ENCODE measurements at places on chromosomes 2 and 18. TPM values are rescaled to one million over a fixed set of nuclear protein-coding genes. Genes with fewer than 3 reads are reported as not detected.

The PRSS56 gene
- not detected for total RNA-seq

The GRB14 gene
- total RNA-seq: 5.1 TPM

The SPP2 gene
- 0.34 TPM for total RNA-seq

The MARS2 gene
- 3.5 TPM for total RNA-seq

The GULP1 gene
- 41.7 TPM for total RNA-seq

The CHRNG gene
- not detected for total RNA-seq

DNA sequence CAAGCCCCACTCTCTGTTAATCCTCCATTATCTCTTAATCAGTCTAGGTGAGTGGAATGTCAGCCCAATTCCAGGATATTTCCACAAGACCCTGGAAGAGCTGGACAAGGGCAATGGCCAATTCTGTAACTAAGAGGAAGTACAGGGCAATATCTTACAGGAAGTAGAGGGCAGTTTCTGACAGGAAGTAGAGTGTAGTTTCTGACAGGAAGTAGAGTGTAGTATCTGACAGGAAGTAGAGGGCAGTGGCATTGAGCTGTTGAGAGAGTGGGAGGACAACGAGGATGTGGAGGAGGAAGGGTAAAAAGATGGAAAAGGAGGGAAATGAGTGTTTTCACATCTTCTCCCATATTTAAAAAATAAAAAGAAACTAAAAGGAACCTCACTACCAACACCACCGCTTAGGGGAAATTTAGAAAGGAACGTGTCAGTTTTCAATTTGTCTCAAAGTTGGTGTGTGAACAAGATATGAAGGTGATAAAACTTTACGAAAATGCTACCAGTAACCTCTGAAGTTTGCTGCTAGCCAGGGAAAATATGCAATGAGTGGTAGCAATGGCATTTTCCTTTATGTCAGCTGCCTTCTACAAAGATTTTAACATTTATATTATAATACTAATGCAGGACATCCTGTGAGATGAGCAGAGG lies 430.9 kb upstream of the HNRNPA3 start:
- no peaks in the 10 kb centered on the region for H3K36me3 ChIP-seq
- DNase-seq: no peak
- no peak overlapping the region for H3K27ac ChIP-seq
- H3K4me3 ChIP-seq: no peak overlapping the region
- H3K27me3 ChIP-seq: no peaks in the 10 kb centered on the region
- H3K4me1 ChIP-seq: peaks cover 2% of the 10 kb centered on the region

DNA sequence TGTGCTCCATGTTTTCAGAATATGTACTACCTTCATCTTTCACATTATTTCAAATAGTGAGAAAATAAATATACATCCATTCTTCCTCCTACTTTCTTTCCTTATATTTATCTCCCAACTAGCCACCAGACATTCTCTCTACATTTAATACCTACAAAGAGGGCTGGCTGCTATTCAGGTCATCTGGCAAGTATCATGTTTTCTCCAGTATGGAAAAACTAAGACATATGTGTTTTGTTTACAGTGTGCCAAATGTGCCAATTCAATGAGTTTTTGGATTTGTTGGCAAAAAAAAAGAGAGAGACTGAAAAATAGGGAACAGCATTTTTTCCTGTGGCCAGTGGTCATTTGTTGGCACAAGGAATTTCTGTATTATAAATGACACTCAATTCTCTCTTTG lies 1207.3 kb downstream of the DPP10 start:
- H3K36me3 ChIP-seq: no peaks in the 10 kb centered on the region
- no peak overlapping the region for H3K27ac ChIP-seq
- H3K4me3 ChIP-seq: no peak overlapping the region
- no peak for DNase-seq

- no peaks in the 10 kb centered on the region for H3K36me3 ChIP-seq
- DNase-seq: no peak
Measured at GRCh38 chr18:27793013-27793785, 383.7 kb downstream of the CDH2 start.

GRCh38 chr2:151637271-151637781 lies 97.0 kb downstream of the NEB start:
- DNase-seq: no peak
- no peak overlapping the region for H3K4me3 ChIP-seq
- no peak overlapping the region for H3K27ac ChIP-seq

DNA sequence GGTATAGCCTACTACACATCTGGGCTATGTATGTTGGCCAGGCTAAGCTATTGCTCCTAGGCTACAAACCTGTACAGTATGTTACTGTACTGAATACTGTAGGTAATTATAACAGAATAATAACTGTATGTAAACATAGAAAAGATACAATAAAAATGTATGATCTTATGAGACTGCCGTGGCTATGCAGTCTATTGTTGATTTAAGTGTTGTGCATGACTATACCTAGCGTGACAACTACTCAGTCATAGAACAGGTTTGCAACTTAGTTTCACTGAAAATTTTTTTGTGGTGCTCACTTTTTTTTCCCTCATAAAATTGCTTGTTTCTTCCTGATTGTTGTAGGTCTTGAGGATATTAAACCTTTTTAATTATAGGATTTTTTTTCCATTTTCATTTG lies 25.9 kb downstream of the KCMF1 start:
- H3K4me1 ChIP-seq: peaks cover 1% of the 10 kb centered on the region
- H3K27ac ChIP-seq: no peak overlapping the region
- no peaks in the 10 kb centered on the region for H3K36me3 ChIP-seq
- H3K4me3 ChIP-seq: no peak overlapping the region
- no peak for DNase-seq

DNA sequence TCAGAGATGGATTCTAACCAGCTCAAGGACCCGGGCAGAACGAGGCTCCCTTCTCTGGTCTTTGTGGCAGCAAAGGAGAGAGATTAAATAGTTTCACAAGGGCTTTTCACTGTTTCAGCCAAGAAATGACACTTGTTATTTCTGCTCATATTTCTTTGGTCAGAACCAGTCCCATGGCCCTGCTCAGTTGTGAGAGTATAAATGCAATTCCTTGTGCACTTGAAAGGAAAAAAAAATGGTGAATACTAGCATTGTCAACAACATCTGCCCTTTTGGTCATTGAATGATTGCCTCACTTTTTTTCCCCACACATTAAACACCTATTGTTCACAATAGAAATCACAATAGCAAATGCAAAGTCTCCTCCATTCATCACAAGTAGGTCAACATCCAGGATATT lies 104.4 kb downstream of the RDH14 start:
- no peaks in the 10 kb centered on the region for H3K27me3 ChIP-seq
- H3K4me3 ChIP-seq: no peak overlapping the region
- no peaks in the 10 kb centered on the region for H3K36me3 ChIP-seq
- no peak for DNase-seq
- H3K4me1 ChIP-seq: peaks cover 3% of the 10 kb centered on the region
- H3K27ac ChIP-seq: no peak overlapping the region

DNA sequence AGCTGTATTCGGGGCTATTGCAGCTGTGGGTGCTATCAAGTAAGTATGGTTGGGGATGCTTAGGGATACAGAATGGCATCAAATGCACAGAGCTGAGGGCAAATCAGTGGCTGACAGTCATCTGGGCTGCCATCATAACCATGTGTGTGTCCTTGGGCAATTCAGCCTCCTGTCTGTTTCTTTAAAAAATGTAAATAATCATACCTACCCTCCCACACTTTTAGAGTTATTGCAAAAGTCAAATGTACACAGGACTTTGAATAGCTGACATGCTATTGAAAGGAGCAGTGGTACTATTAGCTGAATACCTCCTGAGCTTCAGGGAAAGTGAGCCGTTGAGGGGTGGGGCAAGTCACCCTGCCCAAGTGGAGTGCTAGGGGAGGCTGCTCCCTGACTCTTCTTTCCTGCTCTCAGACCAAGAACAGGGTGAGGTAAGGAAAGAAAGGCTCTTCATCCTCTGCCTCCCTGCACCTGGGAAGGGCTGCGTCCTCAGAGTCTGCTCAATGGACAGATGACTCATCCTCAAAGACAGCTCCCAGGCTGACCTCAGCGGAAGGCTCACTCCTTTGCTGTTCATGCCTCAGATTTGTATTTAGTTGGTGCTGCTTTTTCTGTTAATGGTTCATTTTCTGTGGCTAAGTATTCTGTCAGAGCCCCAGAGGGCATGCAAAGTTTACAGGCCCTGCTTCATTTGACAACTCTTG lies 54.9 kb upstream of the BZW1 start:
- H3K4me1 ChIP-seq: no peaks in the 10 kb centered on the region
- DNase-seq: no peak
- H3K36me3 ChIP-seq: no peaks in the 10 kb centered on the region
- H3K4me3 ChIP-seq: no peak overlapping the region
- no peak overlapping the region for H3K27ac ChIP-seq

DNA sequence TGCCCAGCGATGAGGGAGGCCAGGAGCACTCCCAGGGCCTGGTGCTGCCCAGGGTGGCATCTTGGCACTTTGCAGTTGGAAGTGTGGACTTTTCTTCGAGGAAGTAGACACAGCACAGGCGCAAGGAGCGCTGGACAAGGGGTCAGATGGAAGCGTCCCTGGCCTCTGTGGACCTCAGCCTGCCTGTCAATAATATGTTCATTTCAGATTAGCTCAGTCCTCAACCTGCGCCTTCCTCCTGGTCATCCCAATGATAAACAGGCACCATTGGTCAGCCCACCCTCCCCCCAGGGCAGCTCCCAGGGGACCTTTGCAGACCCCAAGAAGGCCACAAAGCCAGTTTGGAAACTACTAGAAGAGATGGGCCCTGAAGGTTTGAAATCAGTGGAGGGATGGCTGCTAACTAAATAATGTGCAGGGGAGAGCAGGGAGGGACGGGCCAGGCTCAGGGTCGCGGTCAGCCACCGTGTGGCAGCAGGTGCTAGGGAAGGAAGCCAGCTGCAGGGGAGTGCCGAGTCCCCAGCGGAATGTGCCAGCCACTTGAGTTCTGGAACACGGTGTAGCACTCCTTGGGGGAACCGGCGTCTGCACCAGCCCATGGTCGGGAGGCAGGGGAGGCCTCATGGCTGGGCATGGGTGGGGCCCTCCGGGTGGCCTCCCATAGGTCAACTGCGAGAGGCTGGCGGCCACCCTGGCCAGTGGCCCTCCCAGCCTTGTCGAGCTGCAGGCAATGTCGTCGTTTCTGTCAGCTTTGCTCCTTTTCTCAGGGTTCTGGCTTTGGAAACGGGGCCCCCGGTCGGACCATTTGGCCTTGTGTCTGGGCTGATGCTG lies 59.9 kb downstream of the ADI1 start:
- no peak overlapping the region for H3K4me3 ChIP-seq
- no peaks in the 10 kb centered on the region for H3K36me3 ChIP-seq
- H3K27me3 ChIP-seq: no peaks in the 10 kb centered on the region
- H3K4me1 ChIP-seq: peaks cover 2% of the 10 kb centered on the region
- DNase-seq: no peak

DNA sequence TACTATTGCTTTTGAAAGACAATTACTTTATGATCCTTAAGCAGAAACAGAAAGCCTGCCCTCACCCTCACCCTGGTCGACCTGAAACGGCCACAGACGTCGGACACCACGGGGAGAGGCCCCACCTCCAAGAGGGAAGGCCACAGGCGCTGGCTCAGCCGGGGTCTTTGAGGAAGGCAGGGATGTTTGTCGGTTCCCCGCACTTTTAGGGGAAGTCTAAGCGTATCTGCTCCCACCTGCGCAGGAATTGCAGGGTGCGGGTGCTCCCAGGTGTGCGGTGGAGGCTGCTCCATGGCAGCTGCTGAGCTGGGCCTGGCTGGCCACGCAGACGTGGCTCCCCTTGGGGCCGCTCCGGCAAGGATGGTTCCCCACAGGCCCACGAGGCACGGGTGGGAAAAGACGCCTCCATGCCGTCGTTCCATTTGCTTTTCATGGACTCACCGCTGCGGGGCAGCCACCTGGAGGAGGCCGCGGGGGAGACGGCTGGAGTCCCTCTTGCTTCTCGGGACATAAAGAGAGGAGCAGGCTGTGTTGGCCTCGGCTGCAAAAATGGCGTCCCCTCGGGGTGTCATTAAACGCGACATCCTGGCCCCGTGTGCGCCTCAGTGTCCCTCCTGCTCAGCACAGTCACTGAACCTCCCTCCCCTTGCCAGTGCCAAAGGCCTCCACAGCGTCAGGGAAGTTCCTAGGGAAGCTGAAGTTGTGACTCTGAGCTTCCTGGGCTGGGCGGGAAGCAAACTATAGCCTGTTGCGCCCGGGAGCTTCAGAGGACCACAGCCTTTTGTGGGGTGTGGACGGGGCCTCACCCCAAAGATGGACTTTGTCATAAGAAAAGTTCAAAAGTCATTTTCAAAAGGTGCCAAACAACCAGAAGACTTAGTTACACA lies 63.4 kb downstream of the NFATC1 start:
- H3K27me3 ChIP-seq: no peaks in the 10 kb centered on the region
- DNase-seq: no peak
- no peaks in the 10 kb centered on the region for H3K36me3 ChIP-seq

DNA sequence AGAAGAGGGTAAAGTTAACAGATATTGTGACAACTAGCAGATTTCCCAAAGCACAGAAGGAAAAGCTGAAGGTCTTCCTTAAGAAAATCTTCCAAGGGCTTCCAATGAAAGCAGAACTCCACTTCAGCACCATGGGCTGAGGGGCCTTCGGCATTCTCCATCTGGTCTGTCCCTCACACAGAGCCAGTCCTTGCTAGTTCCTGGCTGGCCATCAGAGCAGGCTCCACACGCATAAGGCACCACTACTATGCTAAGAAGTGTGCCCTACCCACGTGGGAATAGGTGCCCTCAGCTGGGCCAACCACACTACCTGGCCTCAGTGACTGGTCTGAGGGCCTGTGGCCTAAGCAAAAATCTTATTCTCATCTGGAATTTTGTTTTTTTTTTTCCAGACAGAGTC lies 73.5 kb downstream of the METTL4 start:
- H3K36me3 ChIP-seq: no peaks in the 10 kb centered on the region
- no peaks in the 10 kb centered on the region for H3K27me3 ChIP-seq
- H3K27ac ChIP-seq: no peak overlapping the region
- no peak overlapping the region for H3K4me3 ChIP-seq

GRCh38 chr2:161576421-161576820 lies 47.8 kb upstream of the SLC4A10 start:
- no peaks in the 10 kb centered on the region for H3K36me3 ChIP-seq
- H3K4me3 ChIP-seq: no peak overlapping the region
- DNase-seq: no peak
- no peaks in the 10 kb centered on the region for H3K27me3 ChIP-seq

DNA sequence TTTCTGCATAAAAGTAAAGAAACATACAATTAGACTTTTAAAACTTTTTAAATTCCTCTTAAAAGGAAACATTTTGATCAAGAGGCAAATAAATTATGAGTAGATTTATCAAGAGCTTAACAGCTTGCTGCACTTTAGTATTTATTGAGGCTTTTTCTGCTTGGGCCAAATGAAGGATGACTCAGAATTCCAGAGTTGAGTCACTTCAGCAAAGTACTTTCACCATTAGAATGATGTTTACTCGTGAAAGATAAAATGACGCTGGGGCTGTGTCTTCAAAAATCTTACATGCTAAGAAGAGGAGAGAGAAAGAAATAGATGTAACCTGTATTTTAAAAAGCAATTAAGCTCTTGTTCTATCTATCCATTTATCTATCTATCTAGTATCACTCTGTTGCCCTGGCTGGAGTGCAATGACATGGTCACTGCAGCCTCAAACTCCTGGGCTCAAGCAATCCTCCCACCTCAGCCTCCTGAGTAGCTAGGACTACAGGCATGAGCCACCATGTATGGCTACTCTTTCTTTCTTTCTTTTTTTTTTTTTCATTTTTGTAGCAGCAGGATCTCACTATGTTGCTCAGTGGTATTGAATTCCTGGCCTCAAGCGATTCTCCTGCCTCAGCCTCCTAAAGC lies 75.3 kb upstream of the RIOK3 start:
- DNase-seq: no peak
- no peak overlapping the region for H3K4me3 ChIP-seq
- peaks cover 7% of the 10 kb centered on the region for H3K4me1 ChIP-seq
- peak overlapping the region; percentile 65 for H3K27ac ChIP-seq
- H3K27me3 ChIP-seq: no peaks in the 10 kb centered on the region
- H3K36me3 ChIP-seq: no peaks in the 10 kb centered on the region

Data from ovary (tissue), 10 donors.